ENCODE measurements at places on chromosomes 6 and 20.

DNA sequence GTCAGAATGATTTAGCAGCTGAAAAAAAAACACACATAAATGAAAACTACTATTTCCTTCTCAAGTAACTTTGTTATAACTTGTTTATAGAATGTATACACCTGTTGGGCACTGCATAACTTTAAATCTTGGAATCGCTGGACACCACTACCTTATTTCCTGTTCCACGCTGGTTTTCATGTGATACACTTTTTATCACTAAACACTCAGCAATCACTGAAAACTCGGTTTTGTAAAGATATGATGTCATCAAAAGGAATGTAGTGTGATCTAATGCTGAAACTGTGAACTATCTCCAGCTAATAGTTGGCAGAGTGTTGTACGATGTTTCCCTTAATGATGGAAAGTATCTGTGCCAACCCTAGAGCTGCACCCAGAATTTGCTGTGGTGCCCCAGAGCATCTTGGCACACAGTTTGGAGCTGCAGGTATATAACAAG is 127.9 kb downstream of the BACH2 start:
- no peak for DNase-seq

GRCh38 chr6:121896771-121897170 is 461.3 kb downstream of the GJA1 start:
- no peak for DNase-seq

DNA sequence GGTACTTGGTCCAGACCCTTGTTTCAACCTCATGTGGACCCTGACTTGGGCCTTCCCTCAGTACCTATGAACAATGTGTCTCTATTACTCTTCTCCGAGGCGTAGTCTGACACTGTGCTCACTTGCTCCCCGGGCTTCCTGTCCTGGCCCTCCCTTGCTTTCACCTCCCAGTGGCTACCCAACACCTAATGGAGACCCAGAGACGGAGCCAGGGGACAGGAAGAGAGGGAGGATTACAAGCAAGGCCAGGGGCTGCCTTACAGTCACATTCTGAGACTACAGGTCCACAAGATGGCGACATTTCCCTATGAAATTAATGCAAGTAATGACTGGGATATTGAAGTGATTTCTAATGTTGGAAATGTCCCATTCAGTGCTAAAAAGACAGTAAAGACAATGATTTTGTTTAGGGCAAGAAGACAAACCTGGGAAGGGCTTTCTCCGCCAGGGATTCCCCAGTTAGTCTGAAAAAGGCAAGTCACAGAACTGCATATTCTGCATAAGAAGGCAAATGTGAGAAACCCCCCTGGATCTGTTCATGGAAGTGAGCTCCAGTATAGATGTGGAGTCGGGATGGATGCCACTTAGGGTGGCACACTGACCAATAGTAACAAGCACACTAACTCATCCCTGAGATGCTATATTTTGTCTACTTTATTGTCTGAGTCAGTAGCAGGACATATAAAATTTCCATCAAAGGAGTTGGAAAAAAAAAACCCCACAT is 44.0 kb upstream of the ZBTB24 start:
- peak; percentile 63 for DNase-seq

DNA sequence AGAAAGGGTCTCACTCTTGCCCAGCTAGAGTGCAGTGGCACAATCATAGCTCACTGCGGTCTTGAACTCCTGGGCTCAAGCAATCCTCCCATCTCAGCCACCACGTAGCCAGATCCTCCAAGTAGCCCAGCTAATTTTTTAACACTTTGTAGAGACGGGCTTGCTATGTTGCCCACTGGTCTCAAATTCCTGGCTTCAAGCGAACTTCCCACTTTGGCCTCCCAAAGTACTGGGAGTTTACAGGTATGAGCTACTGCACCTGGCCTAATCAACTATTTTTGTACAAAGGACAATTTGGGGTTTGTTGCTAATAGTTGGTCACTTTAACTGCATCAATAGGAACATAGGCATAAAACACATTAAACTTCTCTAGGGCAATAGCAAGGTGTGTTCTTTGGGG is 29.9 kb upstream of the SYNCRIP start:
- no peak for DNase-seq

DNA sequence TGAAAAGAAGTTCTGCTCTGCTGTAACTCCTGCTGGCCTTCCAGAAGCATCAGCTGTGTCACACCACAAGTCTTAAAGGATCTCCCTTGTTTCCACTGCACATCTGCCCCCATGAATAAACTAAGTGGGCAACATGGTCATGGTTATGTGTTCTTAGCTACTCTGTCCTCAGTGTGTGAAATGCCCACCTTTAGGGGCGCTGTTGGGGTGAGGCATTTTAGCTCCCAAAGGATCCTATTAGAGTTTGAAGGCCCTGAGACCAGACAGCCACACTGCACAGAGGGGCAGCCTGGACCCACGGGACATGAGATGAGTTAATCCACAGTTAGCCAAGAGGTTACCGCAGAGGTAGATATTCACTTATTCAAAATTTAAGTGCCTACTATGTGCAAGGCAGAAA is 294.3 kb upstream of the QKI start:
- no peak for DNase-seq
